Stimulated activated CD8-positive, alpha-beta memory T cell treated with anti-CD3 and anti-CD28 coated beads, Interleukin-12 subunit alpha, Interleukin-12 subunit beta, amount 100 ng/mL, for 1 hour (primary cell): ENCODE measurements at places on chromosomes 6 and 20.

DNA sequence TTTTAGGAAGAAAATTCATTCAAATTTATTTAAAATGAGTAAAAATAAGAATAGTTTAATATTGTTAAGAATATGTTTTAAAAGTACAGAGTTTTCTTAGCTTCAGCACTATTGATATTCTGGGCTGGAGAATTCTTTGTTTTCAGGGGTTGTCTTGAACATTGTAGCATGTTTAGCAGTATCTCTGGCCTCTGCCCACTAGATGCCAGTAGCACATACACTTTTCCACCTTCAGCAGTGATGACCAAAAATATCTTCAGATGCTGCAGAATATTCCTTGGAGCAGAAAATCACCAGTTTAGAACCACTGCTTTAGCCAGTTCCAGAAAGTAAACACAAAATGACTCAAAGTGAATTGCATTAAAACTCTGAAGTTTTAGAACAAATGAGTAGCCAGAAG lies 19.4 kb upstream of the SDHAF4 start:
- no peak for DNase-seq

DNA sequence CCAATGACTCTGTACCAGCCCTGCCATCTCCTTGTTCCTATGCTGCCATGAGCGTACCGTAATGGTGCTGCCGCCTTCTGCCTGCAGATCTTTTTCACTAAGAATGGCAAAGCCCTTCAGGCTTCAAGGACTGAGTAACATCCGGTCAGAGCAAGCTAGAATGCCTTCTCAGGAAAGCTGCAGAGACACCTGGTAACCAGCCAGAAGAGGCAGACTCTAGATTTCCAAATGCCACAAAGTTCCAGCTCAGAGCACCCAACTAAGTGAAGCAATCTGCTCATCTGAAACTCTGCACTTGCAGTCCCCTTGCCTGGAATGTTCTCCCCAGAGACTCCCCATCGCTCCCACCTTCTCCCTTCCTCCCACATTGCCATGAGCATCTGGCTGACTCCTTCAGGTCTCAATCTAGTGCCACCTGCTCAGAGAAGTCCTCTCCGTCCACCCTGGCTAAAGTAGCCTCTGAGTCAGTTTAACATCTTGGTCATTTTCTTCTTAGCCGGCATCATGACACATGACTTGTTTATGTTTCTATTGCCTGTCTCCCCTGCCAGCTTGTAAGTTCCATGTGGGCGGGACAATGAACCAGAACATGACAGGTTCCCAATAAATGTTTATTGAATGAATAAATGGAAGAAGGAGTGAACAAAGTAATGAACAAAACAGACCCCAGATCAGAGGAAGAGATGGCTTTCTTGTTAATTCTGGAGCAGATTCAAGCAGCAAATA lies 6.9 kb upstream of the OCSTAMP start:
- no peak for DNase-seq

GRCh38 chr20:1177680-1178079 lies 7.1 kb downstream of the TMEM74B start:
- no peak for DNase-seq

GRCh38 chr6:22021966-22022365 lies 274.9 kb downstream of the PRL start:
- no peak for DNase-seq

GRCh38 chr20:20808016-20808415 lies 95.6 kb upstream of the RALGAPA2 start:
- no peak for DNase-seq

GRCh38 chr6:41494212-41495110 lies 51.7 kb upstream of the FOXP4 start:
- DNase-seq: no peak

DNA sequence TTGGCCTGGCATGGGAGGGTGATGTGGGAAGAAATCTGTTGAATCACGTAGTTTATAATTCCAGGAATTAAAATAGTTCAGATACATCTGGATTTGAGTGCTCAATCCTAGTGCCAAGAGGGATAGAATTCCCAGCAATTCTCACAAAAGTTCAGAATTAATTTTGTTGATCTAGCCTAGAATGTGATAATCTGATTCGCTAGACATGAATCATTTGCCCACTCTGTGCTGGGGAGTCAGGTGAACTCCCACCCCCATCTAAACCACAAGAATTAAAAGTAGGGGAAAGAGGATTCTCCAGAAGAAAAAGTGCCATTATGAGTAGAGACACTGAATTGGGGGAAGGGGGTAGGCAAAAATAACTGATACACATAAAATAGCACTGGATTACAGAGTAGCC lies 85.0 kb downstream of the LIN28B start:
- DNase-seq: no peak

GRCh38 chr6:35258336-35258735 lies 1.2 kb upstream of the ZNF76 start:
- no peak for DNase-seq

- no peak for DNase-seq
These were observed 46.9 kb downstream of the SOD2 start for GRCh38 chr6:159646116-159646515.

- no peak for DNase-seq
These were observed 303.5 kb downstream of the CDH4 start for GRCh38 chr20:61555566-61555965.

- no peak for DNase-seq
These were observed 44.0 kb downstream of the B4GALT5 start for GRCh38 chr20:49669601-49670189.

DNA sequence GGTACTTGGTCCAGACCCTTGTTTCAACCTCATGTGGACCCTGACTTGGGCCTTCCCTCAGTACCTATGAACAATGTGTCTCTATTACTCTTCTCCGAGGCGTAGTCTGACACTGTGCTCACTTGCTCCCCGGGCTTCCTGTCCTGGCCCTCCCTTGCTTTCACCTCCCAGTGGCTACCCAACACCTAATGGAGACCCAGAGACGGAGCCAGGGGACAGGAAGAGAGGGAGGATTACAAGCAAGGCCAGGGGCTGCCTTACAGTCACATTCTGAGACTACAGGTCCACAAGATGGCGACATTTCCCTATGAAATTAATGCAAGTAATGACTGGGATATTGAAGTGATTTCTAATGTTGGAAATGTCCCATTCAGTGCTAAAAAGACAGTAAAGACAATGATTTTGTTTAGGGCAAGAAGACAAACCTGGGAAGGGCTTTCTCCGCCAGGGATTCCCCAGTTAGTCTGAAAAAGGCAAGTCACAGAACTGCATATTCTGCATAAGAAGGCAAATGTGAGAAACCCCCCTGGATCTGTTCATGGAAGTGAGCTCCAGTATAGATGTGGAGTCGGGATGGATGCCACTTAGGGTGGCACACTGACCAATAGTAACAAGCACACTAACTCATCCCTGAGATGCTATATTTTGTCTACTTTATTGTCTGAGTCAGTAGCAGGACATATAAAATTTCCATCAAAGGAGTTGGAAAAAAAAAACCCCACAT lies 44.0 kb upstream of the ZBTB24 start:
- peak; percentile 34 for DNase-seq

DNA sequence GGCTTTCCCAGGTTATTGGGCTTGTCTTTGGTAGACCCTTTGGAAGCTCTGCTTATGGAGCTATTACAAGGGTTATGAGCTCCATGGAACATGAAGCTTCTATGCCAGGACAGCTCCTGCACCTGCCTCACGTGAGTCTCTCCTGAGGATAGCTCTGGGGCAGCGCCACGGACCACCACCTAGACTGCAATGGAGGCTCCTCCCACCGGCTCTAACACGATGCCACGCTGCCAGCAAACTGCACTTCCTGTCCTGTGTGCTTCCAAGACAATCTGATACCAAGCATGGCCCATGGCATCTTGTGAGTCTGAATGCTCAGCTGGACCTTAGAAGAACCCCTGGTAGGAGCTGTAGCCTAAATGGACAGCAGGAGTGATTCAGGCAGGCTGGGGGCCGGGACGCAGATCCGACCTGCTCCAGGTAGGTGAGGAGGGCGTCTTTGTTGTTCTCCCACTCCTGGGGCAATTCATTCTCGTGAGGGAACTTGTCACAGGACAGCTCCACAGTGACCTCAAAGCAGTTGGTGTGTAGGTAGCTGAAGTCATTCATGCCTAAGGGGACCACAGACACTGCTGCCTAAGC lies 5.5 kb downstream of the CPXM1 start:
- no peak for DNase-seq

DNA sequence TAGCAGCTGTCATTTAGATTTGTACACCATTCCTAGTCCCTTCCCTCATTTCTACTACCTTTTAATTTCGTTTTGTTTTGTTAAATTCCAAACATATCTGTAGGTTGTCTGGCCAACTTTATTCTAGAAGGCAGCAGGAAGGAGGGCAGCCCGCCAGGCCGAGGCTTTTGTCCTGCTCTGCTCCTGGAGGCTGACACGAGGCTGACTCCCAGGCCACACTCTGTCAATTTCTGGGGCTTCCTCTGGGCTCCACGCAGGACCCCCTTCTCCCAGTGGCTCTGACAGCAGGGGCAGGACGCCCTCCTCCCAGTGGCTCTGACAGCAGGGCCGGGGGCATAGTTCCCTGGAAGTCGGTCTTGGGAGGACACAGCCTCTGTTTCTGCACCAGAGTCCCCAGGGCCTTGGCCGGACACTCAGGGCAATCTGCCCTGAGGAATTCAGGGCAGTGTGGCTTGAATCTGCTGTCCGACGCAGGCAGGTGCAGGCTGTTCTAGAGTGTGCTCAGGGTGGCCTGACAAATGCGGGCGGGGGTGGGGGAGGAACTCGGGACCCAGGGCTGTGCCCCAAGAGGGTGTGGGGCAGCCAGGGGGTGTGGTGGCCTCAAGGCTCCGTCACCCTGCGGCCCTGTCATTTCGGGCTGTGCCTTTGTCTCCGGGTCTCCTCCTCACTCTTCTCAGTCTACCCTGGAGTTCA lies 11.8 kb downstream of the SMOC2 start:
- DNase-seq: no peak

- DNase-seq: no peak
These were observed 507.8 kb upstream of the CITED2 start for GRCh38 chr6:139882234-139882633.

DNA sequence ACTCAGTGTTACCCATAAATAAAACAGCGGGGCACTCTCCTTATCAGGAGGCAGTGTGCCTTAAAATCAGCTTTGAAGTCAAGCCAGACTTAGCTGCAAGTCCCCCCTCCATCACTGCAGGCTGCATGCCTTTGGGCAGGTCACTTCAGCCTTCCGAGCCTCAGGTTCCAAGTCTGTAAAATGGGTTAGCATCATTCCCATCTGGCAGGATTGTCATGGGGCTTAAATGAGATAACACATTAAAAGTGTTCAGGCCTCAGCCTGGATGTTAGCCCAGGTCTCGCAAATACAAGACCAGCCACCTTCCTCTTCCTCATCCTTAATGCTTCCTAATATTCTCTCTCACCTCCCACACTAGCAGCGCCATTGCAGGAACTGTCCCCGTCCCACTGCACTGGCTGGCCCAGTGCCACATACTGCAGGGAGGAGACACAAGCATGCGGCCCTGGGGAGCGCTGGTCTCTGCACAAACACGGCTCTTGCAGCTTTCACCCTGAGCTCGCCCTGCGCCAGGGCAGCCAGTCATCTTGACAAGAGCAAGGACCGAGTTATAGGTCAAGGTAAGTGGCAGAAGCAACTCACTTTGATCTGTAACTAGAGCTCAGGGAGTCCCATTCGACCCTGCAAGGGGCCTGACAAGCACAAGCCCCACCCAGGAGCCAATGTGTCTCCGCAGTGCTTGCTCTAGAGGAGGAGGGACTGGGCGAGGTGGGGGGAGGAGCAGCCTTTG lies 564.6 kb upstream of the AGPAT4 start:
- no peak for DNase-seq

- DNase-seq: no peak
These were observed 817 bp upstream of the SLCO4A1 start for GRCh38 chr20:62641321-62642050.

DNA sequence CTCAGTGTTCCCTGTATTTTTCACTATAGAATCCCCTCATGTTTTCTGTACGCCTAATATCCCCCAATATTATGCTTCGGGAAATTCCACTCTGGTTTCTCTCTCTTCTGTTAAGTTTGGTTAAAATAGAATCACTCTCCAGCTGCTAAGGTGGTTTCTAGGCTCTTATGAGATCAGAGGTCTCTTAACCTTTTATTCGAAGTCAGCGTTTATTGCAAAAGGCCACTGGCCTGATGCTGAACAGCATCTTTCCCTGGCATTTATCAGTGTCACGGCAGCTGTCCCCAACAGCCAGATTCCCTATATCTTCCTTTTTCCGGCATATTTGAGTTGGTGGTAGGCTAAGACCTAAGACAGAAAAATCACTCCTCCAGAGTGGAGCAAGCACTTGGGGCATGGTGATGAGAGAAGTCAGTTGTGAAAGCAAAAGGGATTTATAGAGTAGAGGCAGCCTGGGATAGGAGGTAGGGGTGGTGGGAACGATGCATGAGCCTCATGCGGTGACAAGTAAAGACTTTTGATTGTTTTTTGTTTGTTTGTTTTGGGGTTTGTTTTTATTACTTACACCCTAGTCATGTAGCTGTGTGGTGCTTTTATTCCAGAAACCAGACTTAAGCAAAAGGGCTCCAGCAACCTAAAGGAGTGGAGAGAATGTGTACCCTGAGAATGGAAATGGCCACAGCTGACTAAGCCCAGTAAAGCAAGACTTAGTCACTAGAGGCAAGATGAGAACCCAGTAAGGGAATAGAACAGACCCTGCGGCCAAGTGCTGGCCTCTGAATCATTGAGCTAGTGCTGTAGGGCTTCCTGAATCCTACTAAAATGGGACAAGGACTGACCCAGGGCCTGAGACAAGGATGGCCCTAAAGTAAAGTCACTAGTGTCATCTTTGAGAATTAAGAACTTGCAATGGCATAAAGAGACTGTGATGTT lies 233.0 kb upstream of the PRND start:
- DNase-seq: no peak

DNA sequence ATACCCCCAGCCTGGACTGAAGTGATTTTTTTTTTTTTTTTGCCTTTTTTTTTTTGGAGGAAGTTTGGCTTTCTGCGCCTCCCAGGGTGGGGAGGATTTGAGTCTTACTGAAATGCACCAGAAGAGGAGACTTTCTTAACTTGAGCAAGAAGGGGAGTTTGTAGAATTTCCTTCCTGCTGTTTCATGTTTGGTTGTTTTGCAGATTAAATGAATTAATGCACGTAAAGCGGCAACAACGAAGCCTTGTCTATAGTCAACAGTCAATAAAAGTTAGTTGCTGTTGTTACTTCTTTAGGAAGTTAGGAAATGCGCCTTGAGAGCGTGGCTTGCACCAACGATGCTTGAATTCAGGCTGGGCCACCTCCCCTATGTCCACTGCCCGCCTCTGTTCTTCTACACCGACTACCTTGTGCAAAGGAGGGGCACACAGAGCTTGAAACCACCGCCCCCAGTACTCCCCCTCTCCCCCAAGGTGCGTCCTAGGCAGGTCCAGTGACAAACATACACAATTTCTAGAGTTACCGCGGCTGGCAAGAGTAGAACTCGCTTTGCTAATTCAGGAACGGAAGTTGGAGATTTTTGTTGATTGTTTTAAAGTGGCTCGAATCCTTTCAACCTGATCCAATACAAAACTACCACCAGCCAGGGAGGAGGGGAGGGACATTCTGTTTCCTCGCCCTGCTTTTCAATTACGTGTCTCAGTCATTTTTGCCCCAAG lies 830 bp upstream of the CYP24A1 start:
- DNase-seq: no peak

- no peak for DNase-seq
These were observed 12.4 kb downstream of the HTR1E start for GRCh38 chr6:86949771-86950170.
